ENCODE measurements at places on chromosomes 11 and 22. TPM values are rescaled to one million over a fixed set of nuclear protein-coding genes. Genes with fewer than 3 reads are reported as not detected.

GRCh38 chr11:120561286-120561685 lies 49.7 kb downstream of the GRIK4 start:
- DNase-seq = peak; percentile 27

GRCh38 chr22:44668886-44669521 lies 33.0 kb upstream of the PRR5 start:
- peak; percentile 62 for DNase-seq

GRCh38 chr11:64415286-64415685 lies 56.3 kb downstream of the RPS6KA4 start:
- no peak for DNase-seq

- no peak for DNase-seq
Observed at GRCh38 chr11:12716816-12717215, 42.6 kb downstream of the TEAD1 start.

GRCh38 chr11:107293677-107294344 lies 163.8 kb downstream of the CWF19L2 start:
- DNase-seq = no peak

DNA sequence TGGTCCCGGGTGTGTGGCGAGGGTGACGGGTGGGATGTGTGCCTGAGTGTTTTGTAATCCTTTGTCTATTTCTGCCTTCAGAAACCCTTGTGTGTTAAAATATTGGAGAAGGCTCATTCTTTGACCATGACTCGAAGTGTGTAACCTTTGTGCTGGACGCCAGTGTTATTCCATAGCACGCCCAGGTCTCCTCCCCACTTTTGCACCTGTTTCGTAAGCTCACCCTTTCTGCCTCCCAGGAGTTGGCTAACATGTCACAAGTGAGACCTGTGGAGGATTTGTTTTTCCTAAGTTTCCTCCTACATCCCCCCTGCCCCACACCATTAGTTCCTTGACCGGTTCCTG lies 382 bp downstream of the C11orf54 start:
- DNase-seq = no peak

Gene OTUB1
- 42.1 TPM for total RNA-seq

Gene REXO2
- total RNA-seq = 109 TPM

Gene CDC42BPG
- total RNA-seq = 0.29 TPM

Gene DCDC1
- total RNA-seq = 0.51 TPM

Gene P2RX3
- not detected for total RNA-seq

Gene RAB39A
- 2.0 TPM for total RNA-seq

Gene C11orf42
- total RNA-seq = not detected

Gene ZDHHC8
- 56.0 TPM for total RNA-seq
